RWPE1 (cell line): ENCODE measurements at places on chromosomes 7 and 10.

GRCh38 chr7:75849573-75849972, 29.3 kb upstream of the RHBDD2 start:
- no peak for DNase-seq

DNA sequence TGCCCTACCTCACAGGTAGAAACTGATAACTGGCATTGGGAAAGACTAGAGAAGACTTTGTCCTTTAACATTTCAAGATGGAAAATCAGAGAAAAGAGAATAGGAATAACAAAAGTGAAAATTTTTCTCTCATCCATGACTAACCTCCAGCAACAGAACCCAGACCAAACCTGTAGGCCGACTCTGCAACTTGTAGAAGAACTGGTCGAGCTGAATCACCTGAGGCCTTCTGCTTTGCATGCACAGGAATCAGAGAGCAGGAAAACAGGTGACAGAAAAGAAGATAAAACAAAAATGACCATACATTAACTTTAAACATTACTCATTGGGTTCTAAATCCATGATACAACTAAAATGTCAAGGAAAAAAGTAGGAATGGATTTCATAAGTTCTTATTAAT, 137.1 kb downstream of the SLC25A13 start:
- DNase-seq, result no peak

DNA sequence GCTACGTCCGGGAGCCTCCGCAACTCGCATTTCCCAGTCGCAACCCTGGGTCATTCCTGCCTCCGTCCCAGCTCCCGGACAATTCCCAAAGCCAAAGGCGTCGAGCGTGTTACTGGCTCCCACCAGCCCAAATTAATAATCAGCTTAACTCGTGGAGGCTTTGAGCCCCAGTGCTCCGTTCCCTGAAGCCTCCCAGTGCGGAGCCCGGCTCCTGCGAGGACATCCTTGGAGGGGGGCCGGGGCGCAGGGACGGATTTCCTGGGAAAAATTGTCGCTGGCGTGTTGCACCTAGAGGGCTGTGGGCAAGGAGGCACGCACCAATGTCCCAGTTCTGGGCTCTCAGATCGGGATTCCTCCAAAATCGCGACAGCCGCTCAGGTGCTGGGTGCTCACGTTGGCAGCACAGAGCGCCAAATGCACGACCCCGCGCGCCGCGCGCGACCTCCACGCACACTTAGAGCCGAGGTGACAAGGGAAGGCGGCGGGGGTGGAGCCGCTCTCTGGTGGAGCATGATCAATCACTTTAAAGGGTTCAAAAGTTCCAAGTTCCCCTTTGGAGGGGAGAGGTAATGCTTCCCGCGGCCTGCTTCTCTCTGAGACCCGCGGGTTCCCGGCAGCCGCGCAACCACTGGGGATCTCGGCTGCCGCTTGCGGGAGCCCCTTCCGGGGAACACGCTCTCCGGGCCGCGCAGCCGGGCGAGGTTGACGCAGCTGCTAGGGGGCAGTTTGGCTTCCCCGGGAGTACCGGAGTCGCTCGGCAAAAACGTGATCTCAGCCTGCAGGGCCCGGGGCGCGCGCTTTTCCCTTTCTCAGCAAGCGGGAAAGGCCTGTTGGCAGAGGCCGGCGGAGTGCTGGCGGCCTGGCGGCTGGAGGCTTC, 25.5 kb downstream of the SKIDA1 start:
- DNase-seq, result no peak

GRCh38 chr10:30348378-30348776, 701 bp downstream of the MTPAP start:
- no peak for DNase-seq

GRCh38 chr10:62414359-62414758, 40.2 kb downstream of the ZNF365 start:
- DNase-seq, result no peak

DNA sequence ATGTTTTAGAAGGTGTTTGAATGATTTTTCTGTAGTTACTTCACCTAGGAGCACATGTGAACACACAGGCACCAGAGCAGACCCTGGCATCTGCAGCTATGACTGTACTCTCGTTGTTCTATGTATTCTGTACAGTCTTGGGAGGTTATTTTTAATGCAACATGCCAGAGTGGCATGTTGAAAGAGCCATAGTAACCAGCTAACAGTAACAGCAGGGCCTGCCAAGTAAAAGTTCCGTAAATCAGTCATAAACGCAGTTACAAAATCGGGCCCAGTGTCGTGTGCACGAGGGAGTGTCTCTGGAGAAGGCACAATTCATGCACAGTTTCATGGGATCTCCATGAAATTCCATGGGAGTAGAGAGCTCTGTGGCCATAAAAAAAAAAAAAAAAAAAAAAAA, 108.3 kb upstream of the CDK6 start:
- DNase-seq, result no peak

GRCh38 chr7:121544726-121545125, 148.6 kb upstream of the FAM3C start:
- peak; percentile 92 for DNase-seq

DNA sequence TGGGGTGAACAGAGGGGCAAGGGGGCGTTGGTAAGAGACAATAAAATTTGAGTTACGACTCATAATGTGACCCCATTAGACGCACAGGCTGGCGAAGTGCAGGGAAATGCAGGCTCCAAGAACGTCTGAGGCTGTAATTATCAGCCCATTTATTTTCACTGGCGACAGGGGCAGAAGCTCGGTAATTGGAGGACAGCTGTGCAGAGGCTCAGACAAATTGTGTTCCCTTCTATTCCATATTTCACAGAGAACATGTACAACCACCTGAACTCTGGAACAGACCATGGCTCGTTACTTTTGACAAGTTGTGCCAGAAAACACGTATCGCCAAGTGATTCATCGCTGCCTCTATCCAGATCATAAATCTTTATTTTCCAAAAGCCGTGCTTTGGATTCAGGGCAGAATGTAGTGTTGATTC, 137.3 kb upstream of the FRMD4A start:
- peak; percentile 28 for DNase-seq

DNA sequence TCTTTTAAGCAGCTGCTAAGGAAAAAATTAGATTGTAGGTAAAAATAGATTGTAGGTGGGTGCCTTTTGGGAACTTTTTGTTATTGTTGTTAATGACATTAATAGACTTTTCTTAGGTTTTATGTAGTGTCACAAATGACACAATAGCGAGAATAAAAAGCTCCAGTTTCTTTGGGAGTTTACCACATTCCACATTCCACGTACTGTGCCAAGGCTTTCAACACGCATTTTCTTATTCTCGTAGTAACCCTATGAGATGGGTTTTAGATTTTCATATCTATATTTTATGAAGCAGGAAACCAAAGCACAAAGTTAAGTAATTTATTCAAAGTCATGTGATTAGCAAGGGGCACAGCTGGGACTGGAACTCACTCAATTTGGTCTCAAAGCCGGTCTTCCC, 103.8 kb downstream of the XRCC2 start:
- no peak for DNase-seq

DNA sequence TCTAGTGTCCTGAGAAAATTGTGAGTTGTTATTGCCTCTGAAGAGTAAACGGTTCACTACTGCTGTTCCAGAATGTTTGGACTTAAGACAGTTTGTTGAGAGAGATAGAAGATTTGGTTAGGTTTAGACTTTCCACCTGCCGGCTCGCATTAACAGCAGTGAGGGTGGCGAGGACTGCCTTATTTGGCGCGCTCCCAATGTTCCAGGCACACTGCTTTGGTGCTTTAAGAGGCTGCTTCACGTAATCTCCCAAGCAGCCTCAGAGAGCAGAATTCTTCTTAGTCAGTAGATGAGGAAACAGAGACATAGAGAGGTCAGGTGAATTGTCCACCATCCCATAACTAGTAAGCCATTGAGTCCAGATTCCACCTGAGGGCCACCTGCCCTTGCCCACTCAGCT, 41.1 kb downstream of the GLRX3 start:
- DNase-seq, result no peak

GRCh38 chr7:7768977-7769709, 50.7 kb upstream of the RPA3 start:
- no peak for DNase-seq

- no peak for DNase-seq
Measured at GRCh38 chr7:129748356-129749109, 137.0 kb downstream of the NRF1 start.

GRCh38 chr10:52318822-52319464, 4.9 kb downstream of the DKK1 start:
- DNase-seq, result peak; percentile 74

DNA sequence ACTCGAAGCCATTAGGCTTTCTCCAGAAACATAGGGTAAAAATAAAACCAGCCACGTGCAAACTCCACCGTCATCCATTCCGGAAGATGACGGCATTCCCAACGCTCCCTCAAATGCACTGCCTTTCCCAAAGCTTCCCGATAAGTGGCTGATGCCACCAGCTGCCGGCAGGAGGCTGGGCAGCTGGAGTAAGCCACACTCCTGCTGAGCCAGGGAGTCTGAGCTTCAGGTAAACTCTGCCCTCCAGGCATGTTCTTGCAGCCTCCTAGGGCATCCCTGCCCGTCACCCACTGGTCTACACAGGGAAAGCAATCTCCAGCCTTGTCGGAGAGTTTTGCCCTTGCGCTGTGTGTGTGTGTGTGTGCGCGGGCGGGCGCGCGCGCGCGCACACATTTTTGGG, 40.5 kb upstream of the TMEM273 start:
- DNase-seq, result no peak

DNA sequence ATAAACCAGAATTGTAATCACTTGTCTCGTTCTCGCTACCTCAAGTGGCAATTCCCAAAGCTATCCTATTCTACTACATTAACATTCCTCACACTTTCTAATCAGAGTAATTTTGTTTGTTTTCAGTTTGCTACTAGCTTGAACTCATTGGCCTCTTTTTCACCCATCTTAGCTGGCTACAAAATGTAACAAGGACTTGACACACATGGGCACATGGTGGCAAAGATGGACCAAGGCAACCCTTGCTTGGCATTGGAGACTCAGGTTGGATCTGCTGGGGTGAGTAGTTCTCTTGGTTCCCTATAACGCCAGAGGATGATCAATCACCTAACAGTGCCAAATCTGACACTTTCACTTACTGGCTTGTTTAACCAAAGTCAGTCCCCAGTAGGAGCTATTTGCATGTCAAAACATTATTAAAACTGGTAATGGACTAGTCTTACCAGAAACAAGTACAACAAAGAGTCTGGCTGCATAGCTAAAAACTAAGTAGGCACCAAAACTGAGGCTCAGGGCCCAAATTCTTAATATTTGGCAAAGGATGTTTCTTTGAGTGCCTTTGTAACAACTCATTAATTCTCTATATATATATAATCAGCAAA, 1.9 kb downstream of the USP6NL start:
- DNase-seq, result no peak

DNA sequence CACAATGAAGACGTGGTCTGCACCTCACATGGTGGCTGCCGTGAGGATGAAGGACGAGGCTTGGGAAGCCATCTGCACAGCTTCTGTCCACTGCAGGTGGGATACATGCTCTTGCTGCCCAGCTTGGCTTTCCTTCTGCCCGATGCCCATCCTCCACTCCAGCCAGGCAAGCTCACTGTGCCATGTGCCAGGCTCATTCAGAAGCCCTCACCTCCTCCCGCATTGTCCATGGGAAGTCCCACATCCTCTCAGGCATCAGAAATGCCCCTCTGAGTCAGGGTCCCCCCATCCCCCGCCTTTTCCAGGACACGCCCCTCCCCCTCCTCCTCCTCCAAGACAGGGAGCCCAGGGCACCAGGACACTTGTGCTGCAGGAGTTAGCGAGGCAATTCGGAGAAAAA, 4.6 kb upstream of the NOM1 start:
- no peak for DNase-seq

GRCh38 chr7:158957510-158957906, 101.2 kb downstream of the DYNC2I1 start:
- DNase-seq, result peak; percentile 3

GRCh38 chr10:71516890-71517289, 120.2 kb downstream of the CDH23 start:
- no peak for DNase-seq

- DNase-seq, result no peak
Measured at GRCh38 chr7:123998921-123999320, 33.9 kb downstream of the TMEM229A start.

GRCh38 chr7:7103343-7104313, 78.7 kb upstream of the C1GALT1 start:
- peak; percentile 59 for DNase-seq

- peak; percentile 19 for DNase-seq
Measured at GRCh38 chr10:58950618-58951017, 225.8 kb upstream of the PHYHIPL start.

DNA sequence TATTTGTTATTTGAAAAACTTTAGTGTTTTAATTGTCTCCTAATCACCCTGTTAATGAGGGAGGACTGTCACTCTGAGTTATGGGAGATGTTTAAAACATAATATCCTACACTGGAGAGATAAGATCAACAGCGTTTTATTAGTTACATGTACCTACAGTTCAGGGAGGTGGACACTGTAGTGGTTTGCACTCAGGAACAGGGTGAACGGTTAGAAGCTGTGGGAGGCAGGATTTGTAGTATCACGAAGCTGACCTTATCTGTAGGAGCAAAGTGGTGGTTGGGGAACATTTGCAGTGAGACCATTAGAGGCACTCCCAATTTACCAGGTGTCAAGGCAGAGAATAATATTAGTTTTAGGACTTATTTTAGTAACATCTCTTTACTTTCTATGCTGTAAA, 193.3 kb upstream of the KCND2 start:
- no peak for DNase-seq

DNA sequence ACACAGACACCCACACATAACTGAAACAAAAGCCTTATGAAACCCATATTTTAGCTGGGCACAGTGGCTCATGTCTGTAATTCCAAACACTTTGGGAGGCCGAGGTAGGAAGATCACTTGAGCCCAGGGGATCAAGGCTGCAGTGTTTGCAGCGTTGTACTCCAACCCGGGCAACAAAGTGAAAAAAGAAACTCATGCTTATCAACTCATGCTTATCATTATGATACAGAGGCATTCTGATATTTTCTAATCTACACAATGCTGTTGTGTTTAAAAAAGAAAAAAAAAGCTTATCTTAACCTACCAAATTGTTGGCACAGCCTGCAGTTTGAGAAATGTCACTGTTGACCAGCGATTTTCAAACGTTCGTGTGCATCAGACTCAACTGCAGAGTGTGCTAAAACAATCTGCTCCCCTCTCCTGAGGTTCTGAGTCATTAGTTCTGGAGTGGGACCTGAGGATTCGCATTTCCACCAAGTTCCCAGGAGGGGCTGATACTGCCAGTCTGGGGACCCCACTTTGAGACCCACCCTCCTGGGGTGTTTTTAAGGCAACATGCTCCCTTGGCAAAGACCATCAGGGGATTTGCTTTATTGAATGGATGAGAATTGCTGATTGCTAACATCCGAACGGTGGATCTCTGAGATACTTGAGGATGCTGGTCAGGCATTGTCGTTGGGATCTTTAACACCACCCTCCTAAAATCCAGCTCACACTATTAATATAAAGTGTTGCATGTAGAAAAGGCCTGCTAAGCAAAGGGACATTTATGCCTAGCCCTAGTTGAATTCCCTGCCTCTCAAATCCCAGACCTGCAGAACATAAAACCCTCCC, 16.2 kb downstream of the CHST3 start:
- no peak for DNase-seq

- no peak for DNase-seq
Measured at GRCh38 chr10:1274111-1274661, 218.0 kb downstream of the WDR37 start.

DNA sequence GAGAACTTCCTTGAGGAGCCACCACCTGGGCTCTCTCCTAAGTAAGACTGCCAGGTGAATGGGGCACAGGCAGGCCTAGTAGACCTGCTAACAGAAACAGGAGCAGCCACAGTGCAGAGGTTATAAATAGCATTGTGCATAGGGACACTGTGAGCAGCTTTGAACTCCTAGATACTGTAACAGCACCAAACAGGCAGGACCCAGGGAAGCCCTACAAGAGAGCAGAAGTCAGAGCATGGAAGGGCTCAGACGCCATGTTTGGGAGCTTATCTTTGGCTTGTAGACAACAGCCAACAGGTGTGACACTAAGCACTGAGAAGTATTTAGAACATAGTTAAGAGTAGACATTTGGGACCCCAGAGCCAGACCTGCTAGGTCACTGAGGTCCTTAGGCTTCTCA, 14.5 kb downstream of the XRCC2 start:
- no peak for DNase-seq
